Fibroblast of gingiva (primary cell): ENCODE measurements at places on chromosomes 5 and 9.

DNA sequence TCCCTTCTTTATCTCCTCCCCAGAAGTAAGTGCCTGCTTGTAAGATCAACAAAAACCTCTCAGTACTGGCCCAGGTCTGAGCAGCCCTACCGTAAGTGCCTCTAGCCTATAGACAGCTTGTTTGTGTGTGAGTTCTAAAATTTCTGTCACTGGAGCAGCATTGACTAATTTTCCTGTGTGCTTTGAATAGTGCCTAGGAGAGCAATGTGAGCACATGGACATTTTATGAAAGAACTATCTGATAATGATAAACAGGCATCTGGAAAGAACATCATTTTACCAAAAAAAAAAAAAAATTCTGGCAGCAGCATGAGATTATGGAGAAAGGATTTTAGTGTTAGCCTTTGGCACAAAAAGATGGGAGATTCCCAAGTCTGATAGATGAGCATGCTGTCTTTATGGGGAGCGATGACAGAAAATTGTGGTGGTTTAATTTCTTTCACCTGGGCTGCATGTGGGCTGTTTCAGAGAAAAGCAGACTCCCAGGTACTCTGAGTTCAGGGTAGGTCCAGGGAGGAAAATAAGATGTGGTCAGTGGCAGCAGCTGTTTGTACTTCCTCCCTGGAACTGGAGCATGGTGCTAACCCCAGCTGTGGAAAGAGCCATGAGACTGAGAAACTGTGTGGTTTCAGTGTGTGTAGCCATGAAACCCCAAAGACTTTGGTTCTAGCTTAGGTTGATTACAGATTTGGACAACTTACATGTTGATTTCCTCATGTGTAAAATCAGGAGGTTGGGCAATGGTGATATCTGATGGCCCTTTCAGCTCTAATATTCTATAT lies 419.9 kb downstream of the NTRK2 start:
- DNase-seq: no peak

GRCh38 chr9:126122901-126123616 lies 203.6 kb upstream of the MVB12B start:
- no peak for DNase-seq

DNA sequence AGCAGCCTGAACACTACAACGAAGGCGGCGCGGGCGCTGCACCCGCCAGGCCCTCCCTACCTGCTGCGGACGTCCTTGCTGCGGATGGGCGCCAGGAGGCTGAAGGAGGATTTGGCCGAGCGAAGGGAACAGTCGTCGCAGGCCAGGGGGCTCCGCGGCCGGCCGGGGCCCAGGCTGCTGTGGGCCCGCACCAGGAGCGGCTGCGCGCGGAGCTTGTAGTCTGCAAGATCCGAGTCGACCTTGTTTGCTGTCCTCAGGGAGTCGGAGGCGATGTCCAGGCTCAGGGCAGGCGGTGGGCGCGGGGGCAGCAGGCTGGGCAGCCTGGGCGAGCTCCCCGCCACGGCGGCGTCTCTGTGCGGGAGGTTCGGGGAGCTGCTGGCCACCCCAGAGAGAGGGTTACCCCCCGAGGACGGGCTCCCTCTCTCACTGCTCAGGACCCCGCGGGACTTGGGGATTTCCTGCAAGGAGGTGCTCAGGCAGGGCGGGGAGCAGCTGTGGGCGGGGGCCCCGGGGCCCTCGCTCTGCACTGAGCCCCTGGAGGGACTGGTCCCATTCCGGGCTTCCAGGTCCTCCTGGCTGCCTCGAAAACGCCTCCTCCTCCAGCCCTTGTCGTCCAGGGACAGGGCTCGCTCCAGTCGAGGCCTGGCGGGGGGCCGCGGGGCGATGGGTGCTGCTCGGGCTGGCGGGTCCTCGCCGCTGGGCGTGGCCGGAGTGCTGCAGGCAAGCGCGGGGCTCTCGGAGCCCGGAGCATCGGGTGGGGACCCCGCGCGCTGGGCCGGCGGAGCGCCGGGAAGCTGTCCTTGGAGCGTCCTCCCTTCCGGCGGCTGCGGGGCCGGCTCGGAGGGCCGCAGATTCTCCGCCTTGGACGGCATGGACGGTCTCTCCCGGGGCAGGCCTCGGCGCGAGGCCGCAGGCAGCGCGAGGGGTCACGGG lies 831 bp downstream of the INPP5E start:
- DNase-seq: peak; percentile 19

GRCh38 chr9:131068076-131068816 lies 28.1 kb upstream of the AIF1L start:
- no peak for DNase-seq

DNA sequence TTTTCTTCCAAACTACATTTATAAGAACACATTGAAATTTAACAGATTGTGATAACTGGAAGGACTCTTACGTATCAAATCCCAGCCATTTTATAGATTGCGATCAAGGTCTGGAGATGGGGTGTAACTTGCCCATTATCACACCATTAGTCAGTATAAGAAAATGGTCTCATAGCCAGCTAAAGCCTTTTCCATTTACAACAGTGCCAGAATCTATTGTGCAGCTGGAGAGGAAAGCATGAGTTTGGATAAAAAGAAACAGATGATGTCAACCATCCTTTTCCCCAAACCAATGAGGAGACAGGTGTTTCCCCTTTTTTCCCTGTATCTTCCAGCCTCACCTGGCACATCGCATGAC lies 658.8 kb downstream of the ACTL7B start:
- DNase-seq: no peak

- DNase-seq: no peak
Observed at GRCh38 chr5:136780518-136780917, 415.2 kb upstream of the TRPC7 start.

GRCh38 chr9:24901319-24901718 lies 355.6 kb upstream of the IZUMO3 start:
- DNase-seq: no peak

- DNase-seq: peak; percentile 44
Observed at GRCh38 chr5:172849606-172850453, 15.8 kb downstream of the ERGIC1 start.

GRCh38 chr5:8363138-8363537 lies 494.2 kb downstream of the MTRR start:
- DNase-seq: no peak

DNA sequence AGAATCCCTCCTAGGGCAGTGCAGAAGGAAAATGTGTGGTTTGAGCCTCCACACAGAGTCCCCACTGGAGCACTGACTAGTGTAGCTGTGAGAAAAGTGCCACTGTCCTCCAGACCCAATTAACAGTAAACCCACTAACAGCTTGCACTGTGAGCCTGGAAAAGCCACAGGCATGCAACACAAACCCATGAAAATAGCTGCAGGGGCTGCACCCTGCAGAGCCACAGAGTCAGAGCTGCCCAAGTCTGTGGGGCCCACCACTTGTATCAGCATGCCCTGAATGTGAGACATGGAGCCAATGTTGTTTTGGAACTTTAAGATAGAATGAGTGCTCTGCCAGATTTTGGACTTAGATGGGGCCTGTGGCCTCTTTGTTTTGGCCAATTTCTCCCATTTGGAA lies 119.8 kb upstream of the CDH9 start:
- DNase-seq: no peak

DNA sequence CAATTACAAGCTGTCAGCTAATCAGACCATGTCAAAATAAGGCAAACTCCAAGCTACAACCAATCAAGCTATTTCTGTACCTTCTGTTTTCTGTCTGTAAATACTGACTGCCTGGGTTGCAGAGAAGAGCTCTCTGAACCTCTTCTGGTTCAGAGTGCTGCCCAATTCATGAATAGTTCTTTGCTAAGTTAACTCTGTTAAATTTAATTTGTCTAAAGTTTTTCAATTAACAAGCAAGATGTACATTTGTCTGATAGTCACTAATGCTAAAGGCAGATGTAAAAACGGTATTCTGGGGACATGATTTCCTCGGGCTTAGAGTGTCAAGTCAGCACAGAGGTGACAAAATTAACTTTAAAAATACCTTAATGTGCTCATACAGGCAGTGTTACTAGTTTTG lies 408.3 kb upstream of the CLINT1 start:
- no peak for DNase-seq

DNA sequence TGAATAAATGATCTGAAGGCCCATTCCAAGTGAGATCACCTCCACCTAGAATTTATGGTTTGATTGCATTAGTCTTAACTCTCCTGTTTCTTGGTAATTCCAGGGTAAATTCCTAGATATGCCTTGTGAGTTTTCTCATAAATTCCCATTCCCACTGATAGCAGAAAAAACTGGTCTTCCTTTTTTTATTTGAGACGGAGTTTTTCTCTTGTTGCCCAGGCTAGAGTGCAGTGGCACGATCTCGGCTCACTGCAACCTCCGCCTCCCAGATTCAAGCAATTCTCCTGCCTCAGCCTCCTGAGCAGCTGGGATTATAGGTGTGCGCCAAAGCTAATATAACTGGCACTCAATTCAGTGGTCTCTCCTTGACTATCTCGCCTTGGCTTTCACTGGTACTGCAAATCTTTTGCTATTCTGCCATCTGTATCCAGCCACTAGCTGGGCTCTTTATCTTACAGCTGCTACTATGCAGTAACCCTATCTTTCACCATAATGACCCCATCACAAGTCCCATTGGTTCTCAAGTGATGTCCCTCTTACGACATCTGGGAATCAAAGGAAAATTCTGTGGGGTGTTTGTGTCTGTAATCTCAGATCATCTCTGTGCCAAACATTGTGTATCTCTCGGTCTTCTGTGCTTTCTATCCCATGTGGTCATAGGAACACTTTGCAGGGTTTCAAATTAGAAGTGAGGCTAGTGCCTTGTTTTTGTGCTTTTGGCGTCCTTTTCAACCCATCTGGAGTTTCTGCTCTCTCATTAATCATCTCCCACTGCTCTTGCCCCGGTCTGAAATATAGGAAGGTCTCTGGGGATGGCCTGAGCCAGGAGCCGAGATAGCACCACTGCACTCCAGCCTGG lies 14.4 kb downstream of the HNRNPK start:
- peak; percentile 52 for DNase-seq

DNA sequence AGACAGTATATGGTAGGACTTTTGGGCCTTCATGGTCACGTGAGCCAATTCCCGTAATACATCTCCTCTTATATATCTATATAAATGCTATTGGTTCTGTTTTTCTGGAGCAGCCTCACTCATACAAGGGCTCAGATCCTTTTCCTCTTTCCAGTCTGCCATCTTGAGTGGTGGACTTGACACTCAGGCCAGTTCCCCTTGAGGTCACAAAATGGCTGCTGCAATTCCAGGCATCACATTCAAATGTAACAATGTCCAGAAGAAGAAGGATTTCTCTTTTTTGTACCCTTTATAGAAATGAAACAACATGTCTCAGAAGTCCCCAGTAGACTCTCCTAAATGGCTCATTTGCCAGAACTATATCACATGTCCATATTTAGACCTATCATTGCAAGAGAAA lies 4.5 kb downstream of the GPR150 start:
- DNase-seq: no peak

DNA sequence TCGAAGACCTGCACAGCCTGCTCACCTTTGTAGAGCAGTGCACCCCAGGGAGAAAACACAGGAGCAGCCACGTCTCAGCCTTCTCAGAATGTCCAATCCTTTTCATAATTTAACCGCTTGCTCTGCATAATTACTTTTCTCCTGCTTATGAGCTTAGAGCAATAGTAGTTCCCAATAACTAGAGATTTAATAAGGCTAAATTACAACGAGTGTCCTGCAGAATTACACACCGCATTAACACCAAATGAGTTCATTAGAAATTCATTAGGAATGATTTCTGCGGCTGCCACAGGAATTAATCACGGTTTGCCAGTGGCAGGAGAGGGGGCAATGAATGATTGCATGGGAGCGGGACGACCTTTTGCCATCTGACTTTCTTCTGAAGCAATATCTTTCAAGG lies 18.7 kb upstream of the FABP6 start:
- DNase-seq: no peak

DNA sequence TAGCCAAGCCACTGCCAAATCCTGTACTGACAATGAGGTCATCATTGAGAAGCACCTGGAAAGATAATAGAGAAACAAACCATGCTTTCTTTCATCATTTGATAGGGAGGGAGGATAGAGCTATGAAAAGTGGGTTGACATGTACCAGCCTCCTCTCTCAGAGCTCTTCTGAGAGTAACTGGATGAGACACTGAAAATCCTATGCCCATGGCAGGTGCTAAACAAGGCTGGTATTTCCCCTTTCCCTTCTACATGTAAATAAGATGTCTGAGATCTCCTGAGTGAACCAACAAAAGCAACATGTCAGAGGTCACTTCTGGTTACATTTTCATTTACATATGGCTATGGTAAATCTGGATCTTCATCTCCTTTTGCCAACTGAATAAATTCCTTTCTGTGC lies 45.3 kb upstream of the TRAF1 start:
- DNase-seq: no peak
